ENCODE measurements at places on chromosomes 3 and 15. TPM values are rescaled to one million over a fixed set of nuclear protein-coding genes. Genes with fewer than 3 reads are reported as not detected.

The HPS3 gene
- total RNA-seq, result 3.1 TPM

The HOMER2 gene
- total RNA-seq, result 71.3 TPM

The SMAD6 gene
- total RNA-seq, result 2.5 TPM

The PLA2G4E gene
- total RNA-seq, result not detected

The COLQ gene
- total RNA-seq, result 2.8 TPM

The RASGRP1 gene
- 0.85 TPM for total RNA-seq

The SHC4 gene
- not detected for total RNA-seq

The TICRR gene
- not detected for total RNA-seq

The FAM107A gene
- 27.5 TPM for total RNA-seq

The SEMA5B gene
- total RNA-seq, result not detected

The C3orf49 gene
- not detected for total RNA-seq

The SV2B gene
- 0.66 TPM for total RNA-seq

The FAM131A gene
- total RNA-seq, result 18.5 TPM

- no peak for DNase-seq
Measured at GRCh38 chr3:57818772-57819171, 62.7 kb downstream of the SLMAP start.

DNA sequence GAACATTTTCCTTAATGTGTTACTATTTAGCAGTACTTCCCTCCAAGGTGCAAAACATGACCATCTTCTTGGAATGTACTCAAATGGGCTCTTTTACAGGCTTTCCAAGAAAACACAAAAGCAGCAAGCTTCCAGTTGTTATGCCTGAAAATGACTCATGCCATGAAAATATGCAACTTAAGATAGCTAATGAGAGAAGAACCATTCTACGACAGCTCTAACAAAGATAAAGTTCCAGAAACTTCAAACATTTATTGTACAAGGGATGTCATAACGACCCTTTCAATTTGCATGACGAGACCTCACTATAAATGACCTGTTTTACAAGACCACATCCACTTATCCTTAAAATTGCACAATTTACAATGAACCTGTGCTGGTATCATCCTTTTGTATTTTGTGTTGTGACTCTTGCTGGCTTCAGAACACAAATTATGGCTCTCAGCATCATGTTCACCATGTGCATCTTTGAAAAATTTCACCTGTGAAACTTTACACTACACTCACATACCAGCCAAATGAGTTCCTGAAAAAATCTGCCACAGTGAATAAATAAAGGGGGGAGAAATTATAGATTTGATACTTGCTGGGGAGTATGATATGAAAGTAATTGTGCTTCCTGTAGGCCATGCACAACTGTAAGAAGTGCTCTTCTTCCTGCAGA lies 433.7 kb downstream of the MAGI1 start:
- no peak for DNase-seq

- DNase-seq, result no peak
Measured at GRCh38 chr15:92277776-92278175, 115.9 kb upstream of the ST8SIA2 start.

- no peak for DNase-seq
Measured at GRCh38 chr3:170520996-170521395, 64.9 kb downstream of the SLC7A14 start.

- no peak for DNase-seq
Measured at GRCh38 chr3:117586161-117586560, 876.6 kb downstream of the TUSC7 start.

DNA sequence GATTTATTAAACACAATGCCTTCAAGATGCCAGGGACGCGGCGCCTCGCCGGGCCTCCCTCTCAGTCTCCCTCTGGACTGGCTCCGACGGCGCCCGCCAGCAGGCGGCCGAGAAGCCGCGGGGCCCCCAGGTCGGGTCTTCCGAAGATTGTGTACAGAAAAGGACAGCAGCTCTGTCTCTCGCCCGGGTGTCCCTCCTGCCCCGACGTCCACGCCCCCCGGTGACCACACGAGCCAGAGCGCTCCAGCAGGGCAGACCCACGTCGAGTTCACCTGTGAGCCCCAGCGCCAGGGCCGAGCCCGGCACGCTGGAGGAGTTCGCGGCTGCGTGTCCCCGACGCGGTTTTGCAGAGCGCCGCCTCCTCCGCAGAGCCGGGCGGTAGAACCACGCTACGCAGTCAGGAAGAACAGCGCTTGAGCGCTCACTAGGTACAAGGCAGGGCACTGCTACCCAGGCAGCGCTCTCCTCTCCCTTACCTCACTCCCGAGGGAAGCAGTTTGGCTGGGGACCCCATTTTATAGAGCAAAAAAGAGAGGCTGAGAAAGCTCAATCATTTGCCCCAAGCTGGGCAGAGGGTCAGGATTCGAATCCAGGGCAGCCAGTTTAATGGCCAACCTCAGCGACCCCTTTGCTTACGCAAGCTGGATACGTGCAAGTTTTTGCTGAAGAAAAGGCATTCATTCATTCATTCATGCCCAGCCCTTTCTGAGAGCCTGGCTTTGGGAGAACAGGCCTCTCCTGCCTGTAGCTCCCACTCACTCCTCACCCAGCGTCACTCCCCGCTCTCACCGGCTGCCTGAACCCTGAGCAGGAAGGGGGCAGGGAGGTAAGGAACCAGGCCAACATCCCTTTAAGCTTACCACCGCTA lies 3.0 kb upstream of the TLE3 start:
- no peak for DNase-seq

- DNase-seq, result no peak
Measured at GRCh38 chr3:192887701-192888100, 30.0 kb downstream of the MB21D2 start.

DNA sequence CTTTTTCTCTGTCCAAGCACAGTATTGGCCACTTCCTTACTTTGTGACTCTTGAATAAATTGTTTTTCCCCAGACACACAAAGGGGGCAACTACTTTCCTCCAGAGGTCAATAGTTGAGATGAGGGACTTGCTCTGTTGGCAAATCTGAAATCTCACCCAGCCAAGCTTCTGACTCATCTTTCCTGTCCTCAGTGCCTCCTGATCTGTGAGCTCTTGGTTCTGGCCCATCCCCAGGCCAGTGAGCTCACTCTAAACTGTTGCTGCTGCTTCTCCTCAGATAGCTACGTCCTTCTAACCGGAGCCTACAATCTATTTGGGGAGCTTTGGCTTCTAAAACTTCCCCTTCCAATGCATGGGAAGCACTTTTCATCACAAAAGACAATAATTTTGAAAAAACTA lies 50.0 kb upstream of the NMD3 start:
- DNase-seq, result peak; percentile 25

- no peak for DNase-seq
Measured at GRCh38 chr3:25503898-25504301, 75.8 kb downstream of the RARB start.

DNA sequence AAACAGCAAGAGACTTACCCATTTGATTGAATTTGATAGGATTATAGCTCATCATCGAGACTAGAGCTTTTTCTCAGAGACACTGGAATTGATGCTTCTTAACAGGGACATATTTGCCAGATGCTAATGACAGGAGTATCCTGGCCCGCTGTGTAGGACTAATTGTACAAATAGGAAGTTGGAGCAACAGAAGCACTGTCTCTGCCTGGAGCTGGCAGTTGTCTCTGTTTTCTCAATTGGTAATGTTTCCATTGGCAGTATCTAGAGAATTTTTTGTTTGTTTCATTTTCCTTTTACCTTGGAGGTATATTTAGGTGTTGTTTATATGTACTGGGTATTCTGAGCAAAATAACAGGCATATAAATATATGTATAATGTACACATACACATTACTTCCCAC lies 8.9 kb upstream of the PCOLCE2 start:
- no peak for DNase-seq

DNA sequence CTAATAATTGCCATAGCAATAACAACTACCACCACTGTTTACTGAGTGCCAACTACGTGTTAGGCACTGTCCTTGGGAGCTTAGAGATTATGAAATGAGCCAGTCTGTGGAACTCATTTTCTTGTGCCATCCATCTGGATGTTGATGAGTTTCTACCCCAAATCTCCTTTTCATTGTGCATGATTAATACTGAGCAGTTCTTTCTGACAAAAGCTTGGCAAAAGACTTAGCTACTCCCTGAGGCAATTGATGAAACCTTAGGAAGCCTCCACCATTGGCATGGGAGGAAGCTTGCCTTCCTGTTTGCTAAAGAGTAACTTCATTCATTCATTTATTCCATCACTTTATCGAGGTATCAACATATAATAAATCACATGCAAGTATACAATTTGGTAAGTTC lies 39.8 kb downstream of the PRICKLE2 start:
- no peak for DNase-seq

- DNase-seq, result no peak
Measured at GRCh38 chr3:65153850-65154512, 466.2 kb upstream of the ADAMTS9 start.

- DNase-seq, result no peak
Measured at GRCh38 chr15:61049934-61050333, 179.2 kb downstream of the RORA start.

GRCh38 chr3:185561374-185561943 lies 9.1 kb upstream of the LIPH start:
- no peak for DNase-seq

DNA sequence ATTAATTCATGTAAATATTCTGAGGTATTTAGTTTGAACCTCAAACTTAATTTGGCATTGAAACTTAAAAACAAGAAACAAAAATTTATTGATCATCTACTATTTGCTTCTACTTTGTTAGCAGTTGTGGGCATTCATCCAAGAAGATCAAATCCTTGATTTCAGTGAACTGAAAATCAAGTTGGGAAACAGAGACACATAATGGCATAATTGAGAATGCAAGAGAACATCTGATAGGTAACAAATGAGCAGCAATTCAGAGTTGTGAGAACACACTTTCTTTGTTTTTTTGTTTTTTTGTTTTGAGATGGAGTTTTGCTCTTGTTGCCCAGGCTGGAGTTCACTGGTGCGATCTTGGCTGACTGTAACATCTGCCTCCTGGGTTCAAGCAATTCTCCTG lies 33.9 kb upstream of the MED12L start:
- DNase-seq, result no peak

- no peak for DNase-seq
Measured at GRCh38 chr3:15778332-15778858, 19.4 kb downstream of the ANKRD28 start.

- peak; percentile 12 for DNase-seq
Measured at GRCh38 chr3:79490165-79491028, 277.4 kb downstream of the ROBO1 start.

DNA sequence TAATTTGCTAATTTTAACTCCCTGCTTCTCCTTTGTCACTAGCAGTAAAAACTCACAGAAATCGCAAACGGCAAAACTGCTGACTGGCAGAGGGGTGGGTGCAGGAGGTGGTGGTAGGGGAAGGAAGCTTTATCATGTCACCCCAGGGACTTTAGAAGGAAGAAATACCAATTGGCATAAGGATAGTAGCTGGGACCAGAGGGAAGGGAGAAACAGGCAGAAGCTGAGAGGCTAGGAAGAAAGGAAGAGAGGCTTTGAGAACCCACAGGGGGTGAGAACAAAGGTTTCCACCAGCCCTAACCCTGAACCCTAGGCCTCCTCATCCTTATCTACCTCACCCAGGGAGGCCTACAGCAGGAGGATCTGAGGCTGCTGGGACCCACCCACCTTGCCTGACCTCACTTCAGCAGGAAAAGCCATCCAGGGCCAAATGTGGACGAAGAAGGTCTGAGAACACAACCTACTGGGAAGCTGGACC lies 10.7 kb downstream of the ITGB5 start:
- no peak for DNase-seq

- DNase-seq, result no peak
Measured at GRCh38 chr3:67388738-67389137, 265.7 kb downstream of the SUCLG2 start.

DNA sequence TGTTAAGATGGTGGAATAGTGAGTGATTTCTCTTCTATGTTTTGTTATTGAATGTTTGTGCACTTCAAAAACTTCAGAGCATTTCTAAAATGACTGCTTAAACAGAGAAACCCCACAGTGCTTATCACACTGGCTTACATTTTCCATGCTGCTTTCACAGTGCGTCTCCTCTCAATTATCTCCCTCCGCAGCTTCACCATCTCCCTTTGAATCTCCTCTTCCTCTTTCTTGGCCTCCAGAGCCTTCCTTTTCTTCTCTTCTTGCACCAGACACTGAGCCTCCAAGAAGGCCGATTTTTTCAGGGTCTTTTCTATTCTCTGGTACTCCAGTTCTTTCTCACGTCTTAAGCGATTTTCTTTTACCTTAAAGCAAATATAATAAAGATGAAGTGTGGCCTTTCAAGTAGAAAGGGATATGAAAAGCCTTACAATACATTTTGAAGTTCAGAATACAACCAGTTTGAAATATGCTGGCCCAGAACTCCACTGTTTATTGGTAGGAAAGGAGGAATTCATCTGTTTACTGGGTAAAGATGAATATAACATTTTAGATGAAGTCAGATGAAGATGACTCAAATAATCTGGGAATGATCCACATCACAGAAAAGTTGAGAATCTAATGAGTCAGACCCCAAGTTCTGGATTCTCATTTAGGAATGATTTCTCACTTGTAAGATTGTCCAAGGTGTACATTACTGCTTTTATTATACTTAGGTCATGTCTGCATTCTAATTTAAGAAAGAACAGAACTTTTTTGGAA lies 21.4 kb downstream of the CCDC191 start:
- no peak for DNase-seq

DNA sequence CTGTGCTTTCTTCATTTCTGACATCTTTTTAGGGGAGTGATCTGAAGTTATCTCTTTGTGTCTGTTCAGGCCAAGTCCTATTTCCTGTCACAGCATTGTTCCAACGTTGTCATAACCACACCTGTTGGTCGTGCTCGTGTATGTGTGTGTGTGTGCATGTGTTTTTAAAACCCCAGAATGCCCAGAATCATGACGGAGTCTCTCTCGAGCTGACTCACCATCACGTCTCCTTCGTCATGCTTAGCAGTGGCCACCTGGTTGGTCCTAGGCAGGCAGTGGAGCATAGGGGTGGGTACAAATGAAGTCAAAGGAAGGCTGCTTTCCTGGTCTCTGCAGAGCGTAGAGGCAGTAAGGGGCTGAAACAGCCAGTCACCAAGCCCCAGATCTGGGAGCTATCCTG lies 126.8 kb upstream of the ABHD17C start:
- no peak for DNase-seq

- DNase-seq, result no peak
Measured at GRCh38 chr15:90051874-90052273, 50.4 kb downstream of the IDH2 start.

DNA sequence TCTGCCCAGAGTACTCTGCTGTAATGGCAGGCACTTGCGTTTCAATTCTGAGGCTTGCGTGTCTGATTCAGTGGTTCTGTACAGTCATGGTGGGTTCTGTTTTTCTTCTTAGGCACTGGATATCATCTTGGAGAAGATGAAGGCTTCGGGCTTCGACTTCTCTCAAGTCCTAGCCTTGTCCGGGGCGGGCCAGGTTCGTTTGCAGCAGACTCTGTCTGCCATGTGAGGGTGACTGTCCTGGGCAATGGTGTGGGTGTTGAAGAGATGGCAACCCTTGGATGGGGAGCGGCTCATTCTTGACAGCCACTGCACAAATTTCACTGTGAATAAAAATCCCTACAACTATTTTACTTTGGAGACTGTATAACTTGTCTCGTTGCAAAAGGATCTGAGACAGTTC lies 16.2 kb downstream of the XYLB start:
- no peak for DNase-seq

GRCh38 chr15:62301993-62302675 lies 137.0 kb upstream of the C2CD4B start:
- no peak for DNase-seq
